ENCODE measurements at places on chromosomes 4 and X.

- no peak for DNase-seq
These were observed 602.8 kb upstream of the DIPK2B start for GRCh38 chrX:45803383-45803921.

DNA sequence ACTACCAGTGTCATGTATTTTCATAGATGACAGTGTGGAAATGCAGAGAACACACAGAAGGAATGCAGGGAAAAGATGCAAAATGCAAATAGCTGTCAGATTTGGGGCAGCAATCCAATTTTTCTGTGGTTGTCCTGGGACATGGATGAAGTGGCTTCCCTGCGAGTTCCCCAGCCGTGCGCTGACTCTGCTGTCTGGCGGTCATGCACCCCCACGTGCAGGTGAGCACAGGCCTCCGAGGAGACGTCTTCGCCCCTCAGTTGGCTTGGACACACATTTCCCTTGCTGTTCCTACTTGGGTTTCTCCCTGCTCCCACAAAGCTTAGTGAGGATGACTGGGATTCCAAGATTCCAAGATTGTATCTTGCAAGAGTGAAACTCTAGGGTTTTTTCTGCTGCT, 24.4 kb downstream of the BLOC1S4 start:
- DNase-seq: no peak

GRCh38 chrX:40310447-40310846, 212.7 kb upstream of the BCOR start:
- no peak for DNase-seq

DNA sequence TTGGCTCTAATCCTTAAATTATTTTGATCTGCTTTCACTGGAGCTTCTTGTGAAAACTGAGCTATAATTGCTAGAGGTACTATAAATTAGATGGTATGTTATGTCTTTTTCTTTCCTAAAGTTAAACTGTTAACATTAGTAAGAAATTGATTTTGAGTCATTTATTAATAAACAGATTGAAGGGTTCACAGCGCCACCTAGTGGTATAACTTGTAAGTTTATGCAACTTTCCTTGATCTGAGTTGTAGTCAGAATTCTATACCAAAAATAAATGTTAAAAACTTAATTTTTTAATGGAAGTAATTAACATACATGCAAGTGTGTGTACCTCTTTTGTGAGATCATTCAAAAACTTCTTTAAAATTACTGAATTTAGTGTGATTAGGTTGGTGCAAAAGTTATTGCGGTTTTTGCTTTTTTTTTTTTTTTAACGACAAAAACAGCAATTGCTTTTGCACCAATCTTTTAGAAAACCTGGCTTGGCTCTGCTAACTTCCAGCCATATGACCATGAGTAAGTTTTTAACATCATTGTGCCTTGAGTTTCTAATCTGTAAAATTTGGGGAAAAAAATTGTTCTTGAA, 151.5 kb downstream of the CENPC start:
- peak; percentile 12 for DNase-seq

DNA sequence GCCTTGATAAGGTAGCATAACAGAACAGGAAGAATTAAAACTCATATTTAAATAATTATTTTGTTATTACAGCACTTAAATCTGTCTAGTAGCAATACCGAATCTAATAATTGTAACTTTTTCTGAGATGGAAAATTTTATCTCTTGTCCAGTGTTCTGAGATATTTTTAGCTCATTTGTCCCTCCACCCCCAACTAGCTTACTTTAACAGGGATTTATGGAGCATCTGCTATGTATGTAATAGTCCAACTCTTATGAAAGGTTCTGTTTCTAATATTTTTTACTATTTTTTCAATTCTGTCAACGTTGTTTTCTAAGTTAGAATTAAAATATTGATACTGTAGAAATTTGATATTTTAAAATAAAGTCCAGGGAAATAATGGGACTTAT, 38.2 kb upstream of the NUDT6 start:
- DNase-seq: no peak

DNA sequence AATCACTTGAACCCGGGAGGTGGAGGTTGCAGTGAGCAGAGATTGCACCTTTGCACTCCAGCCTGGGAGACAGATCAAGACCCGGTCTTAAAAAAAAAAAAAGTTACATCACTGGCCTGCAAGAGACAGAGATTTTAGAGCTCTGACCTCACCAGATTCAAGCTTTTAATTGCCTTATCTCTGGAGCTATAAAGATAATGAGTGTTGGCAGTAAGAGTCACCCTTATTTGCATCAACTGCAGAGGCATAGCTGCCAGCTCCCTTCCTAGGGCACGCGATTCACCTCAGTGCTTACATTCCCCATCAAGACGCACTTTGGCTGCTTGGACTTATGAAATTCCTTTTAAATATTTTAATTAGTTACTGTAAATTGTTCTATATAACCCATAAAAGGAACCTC, 12.5 kb upstream of the SPATA4 start:
- no peak for DNase-seq

GRCh38 chr4:165873298-165874071, 448 bp downstream of the TLL1 start:
- no peak for DNase-seq

DNA sequence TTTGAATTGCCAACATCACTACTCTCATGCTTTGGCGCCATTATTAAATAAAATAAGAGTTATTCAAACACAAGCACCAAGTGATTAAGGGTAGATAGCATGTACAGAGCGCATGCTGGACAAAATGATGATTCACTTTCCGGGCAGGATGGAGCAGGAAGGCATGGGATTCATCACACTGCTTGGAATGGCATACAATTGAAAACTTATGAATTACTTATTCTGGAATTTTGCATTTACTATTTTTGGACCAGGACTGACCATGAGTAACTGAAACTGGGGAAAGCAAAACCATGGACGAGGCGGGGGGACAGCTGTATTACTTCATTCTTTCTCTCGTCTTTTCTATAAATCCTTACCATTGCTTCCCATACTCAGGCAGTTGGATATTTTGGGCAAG, 28.5 kb upstream of the FGF5 start:
- no peak for DNase-seq

- peak; percentile 52 for DNase-seq
These were observed 163.3 kb upstream of the PRDX4 start for GRCh38 chrX:23503835-23504539.

GRCh38 chrX:80334583-80334982, 85.7 kb upstream of the TENT5D start:
- no peak for DNase-seq

GRCh38 chr4:786861-787300, 39.0 kb downstream of the CPLX1 start:
- DNase-seq: no peak

- DNase-seq: no peak
These were observed at the start of gene HTR2C for GRCh38 chrX:114583646-114584374. Gene HTR2C (plus strand): TSS chrX:114584086. CDS start chrX:114726937, 142,851 bp downstream.

GRCh38 chr4:185847352-185848097, 35.5 kb upstream of the SORBS2 start:
- DNase-seq: no peak

- no peak for DNase-seq
These were observed 14.9 kb upstream of the MORC4 start for GRCh38 chrX:107014936-107015335.

DNA sequence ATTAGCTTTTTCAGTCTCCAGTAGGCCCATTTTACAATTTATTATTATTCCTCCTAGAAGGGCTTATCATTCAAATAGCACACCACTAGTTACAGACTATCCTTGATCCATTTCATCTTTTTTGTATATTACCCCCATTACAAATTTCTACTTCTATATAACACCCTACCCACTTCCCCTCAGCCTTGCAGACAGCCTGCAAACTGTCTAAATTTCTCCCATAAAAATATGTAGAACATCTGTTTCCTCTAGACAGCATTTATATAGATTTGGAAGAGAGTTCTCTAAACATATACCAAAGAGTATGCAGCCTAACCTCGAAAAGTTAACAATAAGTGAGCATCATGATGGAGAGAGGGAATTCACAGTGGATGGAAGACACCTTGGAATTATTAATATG, 30.8 kb downstream of the COMMD8 start:
- no peak for DNase-seq

DNA sequence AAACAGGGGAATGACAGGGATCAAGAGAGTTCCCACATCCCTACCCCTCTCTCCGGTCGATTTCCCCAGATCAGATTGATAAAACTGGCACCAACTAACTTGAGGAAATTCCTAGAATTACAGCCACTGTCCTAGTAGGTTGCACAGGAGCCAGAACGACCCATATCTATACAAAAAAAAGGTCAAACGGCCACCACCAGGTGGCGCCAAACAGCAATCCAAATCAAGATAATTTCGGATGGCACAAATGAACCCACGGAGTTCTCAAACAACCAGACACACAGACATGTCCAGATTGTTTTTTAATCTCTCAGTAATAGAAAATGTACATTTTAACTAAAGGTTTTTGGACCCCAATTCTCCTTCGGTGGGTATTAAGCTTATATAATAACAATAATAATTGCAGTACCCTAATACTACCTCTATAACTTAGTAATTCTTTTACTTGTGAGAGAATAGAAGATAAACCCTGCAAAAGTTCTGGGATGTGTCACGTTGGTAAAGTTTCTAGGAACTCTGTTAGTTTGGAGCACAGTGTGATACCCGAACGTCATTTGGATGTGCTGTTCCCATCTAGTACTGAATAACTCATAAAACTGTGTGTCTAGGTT, 212.6 kb downstream of the SPOCK3 start:
- peak; percentile 52 for DNase-seq

- DNase-seq: no peak
These were observed 14.9 kb downstream of the PARM1 start for GRCh38 chr4:74947798-74948197.

- no peak for DNase-seq
These were observed 11.5 kb downstream of the FGB start for GRCh38 chr4:154574311-154574710.

DNA sequence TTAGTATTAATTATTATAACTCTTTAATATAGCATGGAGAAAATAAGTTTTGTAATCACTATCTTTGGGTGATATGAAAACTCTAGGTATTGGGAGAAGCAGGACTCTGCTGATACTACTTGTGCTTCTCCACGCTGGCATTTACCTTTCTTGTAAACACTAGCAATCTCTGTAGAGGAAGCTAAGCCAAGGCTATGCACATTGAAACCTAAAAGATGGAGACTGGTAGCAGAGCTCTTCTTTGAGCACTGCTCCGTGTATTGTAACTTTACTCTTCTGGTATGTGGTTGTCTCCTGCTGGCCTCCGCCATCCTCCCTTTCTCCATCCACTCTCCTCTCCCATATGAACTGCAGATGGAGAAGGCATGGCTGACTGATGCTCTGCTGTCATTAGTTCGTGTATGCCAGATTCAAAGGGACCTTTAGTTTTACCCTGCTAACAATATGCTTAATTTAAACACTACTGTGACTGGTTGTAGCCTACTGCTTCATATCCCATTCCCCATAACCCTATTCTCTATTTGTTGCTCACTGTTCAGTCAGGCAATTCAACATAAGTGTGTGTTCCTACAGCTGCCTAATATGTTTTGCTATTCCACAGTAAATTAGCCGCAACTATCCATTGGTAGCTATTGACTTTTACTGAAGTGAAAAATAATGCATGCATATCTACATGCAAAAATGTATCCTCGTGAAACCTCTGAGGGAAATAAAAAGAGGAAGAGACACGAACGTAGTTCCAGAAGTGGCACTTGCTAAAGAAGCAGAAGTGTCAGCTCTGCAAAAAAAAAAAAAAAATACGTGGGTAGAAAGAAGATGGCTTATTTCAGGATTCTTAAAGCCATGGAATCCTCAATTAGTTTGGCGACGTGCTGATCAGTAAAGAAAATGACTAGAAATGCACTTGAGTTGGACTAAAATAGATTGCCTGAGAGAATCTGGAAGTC, 55.6 kb upstream of the CCSER1 start:
- DNase-seq: no peak

GRCh38 chr4:185398618-185399017, 2.0 kb downstream of the ANKRD37 start:
- DNase-seq: no peak

DNA sequence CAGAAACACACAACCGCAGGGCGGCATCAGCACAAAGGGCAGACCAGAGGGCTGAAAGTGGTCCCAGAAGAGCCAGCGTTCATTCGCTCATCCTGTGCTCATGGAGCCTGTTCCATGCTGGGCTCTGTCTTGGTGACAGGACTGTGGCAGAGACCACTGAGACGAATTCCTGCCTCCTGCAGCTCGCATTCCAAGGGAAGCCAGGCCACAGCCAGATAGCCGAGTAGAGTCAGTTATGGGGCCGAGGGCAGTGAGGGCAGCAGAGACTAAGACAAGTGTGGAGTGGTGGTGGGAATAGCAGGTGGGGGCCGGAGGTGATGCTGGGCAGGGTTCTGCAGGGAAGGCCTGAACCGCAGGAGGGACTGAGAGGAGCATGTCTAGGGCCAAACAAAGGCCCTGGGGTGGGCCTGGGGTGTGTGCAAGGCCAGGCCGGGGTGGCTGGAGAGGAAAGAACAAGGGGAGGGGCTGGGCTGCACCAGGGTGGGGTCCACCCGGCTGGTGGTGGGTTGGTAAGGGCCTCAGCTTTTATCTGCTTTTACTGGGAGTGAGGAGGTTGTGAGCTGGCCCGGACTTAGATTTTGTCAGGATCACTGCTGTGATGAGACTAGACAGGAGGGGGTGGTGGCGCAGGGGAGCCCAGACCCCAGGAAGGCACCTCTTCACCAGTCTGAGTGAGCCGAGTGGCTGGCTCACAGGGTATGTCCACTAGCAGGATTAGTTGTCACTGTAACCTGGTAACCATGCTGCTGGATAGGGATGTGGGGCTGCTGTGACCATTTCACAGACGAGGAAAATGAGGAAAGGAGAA, 6.3 kb downstream of the PSAPL1 start:
- no peak for DNase-seq

- DNase-seq: no peak
These were observed 3.6 kb downstream of the USP46 start for GRCh38 chr4:52655506-52655905.

DNA sequence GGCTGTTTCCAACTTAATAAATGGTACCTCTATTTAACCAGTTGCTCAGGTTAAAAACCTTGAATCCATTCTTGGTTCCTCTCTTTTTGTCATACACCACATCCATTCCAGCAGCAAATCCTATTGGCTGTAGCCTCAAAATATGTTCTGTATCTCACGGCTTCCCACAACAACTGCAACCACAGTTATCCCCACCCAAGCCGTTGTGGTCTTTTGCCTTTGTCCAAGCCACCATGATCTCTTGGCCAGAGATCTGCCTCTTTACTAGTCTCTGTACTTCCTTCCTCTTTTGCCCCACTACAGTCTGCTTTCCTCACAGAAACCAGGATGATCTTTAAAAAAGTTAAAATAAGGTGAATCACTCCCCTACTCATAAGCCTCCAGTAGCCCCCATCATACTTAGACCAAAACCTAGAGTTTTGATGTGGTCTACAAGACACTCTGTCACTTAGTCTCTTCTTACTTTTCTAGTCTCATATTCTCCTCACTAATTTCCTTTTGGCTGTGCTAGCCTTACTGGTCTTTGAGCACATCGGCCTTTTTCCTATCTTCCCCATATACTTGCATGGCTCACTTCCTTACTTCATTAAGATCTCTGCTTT, 10.3 kb downstream of the MAOA start:
- DNase-seq: no peak

GRCh38 chrX:134251241-134251640, 14.3 kb downstream of the CCDC160 start:
- DNase-seq: no peak

- DNase-seq: no peak
These were observed 28.6 kb downstream of the TBC1D14 start for GRCh38 chr4:6938237-6938636.

All from smooth muscle cell of the brain vasculature (primary cell).